ENCODE measurements at places on chromosomes 7 and 10.

GRCh38 chr7:96236198-96237039, 85.5 kb downstream of the SLC25A13 start:
- peak; percentile 64 for DNase-seq

DNA sequence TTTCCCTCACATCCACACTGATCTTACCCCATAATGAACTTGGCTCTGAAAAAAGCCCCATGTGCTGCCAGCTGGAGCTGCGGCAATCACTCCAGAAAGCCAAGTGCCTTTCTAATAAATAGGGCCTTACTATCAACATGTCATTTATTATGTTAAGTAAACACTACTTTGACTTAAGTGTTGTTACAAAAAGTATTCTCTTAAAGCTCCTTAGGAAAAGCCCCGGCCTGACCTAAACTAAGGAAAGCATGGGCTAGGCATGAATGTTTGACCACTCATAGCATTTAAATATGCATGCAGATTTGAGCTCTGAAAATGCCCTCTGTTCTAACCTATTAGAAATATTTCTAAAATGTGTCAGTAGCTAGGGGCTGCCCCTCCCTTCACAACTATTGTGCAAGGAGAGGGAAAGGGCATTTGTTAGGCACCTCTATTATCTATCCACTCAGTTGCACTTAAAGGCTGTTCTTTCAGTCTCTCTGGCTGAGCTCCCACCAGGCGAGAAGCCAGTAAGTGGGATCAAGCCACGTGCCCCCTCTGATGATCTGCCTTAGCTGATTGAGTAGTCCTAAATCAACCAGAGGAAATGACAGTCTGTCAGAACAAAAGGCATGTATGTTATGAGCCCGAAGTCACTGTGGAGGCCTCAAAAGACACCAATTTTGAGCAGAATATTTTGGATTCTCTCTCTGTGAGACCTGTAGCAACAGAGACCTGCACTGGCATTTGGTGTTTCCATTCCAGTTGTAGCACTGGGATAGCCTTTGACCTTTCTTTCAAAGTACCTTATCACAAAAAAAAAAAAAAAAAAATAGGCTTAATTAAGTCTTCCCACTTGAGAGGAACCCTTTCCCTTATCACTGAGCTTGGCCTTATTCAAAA, 77.1 kb downstream of the ITGB8 start:
- no peak for DNase-seq

GRCh38 chr7:51366930-51367613, 50.5 kb upstream of the COBL start:
- no peak for DNase-seq

DNA sequence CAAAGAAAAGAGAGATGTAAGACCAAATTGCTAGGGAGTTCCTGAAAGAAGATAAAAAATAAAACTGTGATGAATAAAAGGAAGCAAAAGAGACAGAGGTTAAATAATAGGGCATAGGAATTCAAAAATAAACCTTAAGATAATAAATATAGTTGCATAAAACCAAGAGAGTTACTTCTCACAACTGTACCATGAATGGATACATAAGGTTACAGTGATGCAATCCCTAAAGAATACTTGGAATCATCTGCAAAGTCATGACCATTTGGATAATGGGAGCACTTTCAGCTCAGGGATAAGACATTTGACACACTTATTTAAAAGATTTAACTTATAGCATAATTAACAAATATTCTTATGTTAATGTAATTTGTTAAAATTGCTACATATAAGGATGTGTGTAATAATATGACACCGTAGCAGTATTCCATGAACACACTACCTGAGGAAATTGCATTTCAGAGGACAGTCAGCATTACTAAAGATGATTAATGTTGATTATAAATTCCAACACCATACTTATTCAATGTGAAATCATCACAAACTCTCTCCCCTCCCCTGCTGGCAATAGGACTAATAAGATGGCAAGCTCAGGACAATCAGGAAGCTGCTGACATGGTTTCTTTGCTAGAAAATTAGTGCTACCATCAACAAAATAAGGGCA, 202.1 kb upstream of the AKR1E2 start:
- DNase-seq: no peak

- peak; percentile 24 for DNase-seq
These were observed at the start of gene KLF14 for GRCh38 chr7:130733931-130734814. Gene KLF14, minus strand, starts transcription at chr7:130734207. Its CDS starts 174 bp downstream, at chr7:130734033.

DNA sequence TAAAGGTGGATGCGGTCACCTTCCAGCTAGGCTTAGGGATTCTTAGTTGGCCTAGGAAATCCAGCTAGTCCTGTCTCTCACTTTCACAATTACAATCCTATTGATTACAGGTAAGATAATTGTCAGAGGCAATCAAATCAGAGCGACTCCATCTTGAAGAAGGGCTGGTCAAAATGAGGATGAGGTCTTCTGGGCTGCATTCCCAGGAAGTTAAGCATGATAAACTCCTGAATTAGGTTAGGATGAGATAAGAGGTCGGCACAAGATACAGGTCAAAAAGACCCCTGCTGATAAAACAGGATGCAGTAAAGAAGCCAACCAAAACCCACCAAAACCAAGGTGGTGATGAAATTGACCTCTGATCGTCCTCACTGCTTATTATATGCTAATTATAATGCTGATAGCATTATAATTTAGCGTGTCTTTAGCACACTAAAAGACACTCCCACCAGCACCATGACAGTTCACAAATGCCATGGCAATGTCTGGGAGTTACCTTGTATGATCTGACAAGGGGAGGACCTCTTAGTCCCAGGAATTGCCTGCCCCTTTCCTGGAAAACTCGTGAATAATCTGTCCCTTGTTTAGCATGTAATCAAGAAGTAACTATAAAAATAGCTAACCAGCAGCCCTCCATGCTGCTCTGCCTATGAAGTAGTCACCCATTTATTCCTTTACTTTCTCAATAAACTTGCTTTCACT, 237.6 kb downstream of the CCSER2 start:
- no peak for DNase-seq

DNA sequence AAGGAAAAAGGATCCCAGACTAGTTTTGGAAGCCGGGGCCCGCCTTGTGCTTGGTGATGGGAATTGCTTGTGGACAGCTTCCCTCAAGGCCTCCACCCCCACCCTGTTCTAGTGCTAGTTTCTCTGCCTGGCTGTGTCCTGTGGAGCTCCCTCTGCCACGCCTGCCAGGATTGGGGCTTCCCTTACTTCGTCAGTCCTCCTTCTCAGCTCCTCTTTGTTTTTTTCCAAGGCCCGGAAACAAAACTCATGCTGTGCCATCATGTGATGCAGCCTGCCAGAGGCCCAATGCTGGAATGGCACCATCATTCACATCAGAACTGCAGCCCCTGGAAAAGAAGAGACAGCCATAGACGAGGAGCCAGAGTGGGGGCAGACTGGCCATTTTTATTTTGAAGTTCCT, 11.2 kb downstream of the YKT6 start:
- DNase-seq: no peak

- no peak for DNase-seq
These were observed 219.5 kb upstream of the HPS1 start for GRCh38 chr10:98666276-98666675.

DNA sequence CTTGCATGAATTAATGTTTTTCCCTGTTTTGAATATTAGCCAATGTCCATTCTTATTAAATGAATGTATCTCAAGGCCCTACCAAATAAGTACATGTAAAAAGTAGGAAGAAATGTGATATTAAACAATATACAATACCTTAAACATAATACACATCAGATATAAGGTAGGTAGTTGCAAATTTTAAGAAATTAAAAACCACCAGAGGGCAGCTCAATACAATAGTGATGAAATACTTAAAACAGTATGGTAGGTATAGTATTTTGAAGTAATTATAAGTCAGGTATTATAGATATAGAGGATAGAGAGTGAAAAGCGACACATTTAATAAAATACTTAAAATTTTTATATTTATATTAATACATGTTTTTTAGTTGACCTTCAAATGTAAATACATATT, 43.6 kb upstream of the CDK14 start:
- DNase-seq: no peak

DNA sequence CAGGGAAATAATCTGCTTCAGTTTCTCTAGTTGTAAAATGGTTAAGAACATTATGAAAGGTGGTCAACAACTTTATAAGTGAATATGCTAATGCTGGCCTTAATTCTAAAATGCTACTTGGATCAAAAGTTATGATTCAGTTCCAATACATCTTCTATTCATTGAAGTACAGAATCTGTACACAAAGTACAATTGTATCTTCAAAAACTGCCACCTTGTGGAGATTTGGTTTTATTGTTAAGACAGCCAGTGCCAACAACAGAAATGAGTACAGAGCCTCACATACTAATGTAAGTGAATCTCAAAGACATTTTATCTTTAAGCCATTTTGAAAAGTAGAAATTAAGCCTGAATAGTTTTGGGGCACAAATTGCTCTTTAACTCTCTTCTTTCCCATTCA, 194.0 kb downstream of the CFTR start:
- no peak for DNase-seq

GRCh38 chr10:62815381-62816075, 638 bp downstream of the EGR2 start:
- peak; percentile 37 for DNase-seq

- DNase-seq: no peak
These were observed 68.0 kb downstream of the PTPRZ1 start for GRCh38 chr7:121940918-121941317.

- no peak for DNase-seq
These were observed 35.1 kb upstream of the SAMD8 start for GRCh38 chr10:75076348-75076747.

DNA sequence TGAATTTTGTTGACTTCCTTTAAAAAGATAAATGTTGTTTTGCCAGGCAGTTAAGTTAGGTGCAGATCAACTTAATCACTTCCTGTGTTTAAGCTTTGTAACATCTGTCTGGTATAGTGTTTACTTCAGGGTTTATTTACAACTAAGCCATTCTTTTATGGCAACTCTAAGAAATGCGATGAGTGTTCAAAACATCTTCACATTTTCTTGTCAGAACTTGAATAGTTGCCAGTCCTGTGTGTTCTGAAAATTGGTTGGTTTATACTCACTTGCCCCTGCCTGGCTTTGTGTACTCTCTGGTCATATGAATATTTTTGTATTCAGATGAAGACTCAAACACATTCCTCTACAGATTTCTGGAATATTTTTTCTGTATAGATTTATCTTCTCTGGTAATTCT, 327.2 kb downstream of the MDFIC start:
- no peak for DNase-seq

DNA sequence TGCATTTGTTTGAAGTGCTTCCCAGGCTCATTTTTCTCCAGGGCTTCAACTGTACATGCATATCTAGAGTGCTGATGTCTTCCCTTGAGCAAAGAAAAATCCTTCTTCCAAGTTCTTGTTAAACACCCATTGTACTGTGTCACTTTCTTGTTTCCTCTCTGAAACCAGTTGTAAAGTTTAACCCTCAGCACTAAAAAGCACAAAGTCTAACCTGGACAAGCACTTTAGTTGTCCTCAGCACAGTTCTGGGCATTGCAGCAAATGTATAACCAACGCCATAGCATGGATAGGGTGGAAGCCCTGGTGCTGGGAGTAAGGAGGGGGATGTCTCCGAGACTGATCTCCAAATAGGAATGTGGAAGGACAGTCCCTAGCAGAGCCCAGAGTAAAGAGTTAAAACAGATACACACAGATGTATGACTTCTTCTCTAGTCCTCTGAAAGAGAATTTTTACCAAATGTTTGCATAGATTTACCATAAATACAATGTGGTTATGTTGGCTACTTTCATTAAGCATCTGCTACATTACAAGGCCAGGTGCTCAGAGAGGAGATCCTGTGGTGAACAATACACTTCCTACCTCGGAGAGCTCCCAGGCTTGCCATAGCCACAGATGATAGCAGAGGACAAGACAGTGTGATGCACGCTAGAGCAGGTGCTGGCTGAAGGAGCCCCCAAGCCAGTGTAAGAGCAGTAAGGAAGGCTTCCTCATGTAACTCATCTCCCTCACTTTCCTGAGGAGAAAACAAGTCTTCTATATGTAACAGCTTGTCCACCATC, 57.0 kb downstream of the DNAJC12 start:
- no peak for DNase-seq

DNA sequence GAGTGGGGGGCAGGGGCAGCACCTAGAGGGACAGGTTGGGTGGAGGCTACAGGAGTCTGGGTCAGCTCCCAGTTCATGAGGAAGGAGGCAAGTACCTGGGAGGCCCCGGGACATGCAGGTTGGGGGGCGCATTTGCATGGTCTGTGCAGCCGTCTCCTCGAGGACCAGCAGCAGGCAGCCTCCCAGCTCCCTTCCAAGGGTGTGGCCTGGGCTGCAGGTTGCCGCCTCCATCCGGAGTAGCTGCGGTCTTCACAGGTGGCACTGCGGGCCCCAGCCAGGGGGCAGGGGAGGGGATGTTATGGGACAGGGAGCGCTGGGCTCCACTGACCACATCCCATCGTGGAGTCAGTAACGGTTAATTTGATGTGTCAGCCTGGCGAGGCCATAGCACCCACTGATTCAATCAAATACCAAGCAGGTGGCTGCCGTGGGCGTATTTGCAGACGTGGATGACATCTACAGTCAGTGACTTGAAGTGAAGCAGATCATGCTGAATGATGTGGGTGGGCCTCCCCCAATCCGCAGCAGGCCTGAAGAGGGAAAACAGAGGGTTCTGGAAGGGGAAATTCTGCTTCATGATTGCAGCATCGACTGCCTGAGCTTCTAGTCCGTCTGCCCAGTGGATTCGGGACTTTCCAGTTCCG, 81.6 kb downstream of the PRKAG2 start:
- DNase-seq: peak; percentile 53

DNA sequence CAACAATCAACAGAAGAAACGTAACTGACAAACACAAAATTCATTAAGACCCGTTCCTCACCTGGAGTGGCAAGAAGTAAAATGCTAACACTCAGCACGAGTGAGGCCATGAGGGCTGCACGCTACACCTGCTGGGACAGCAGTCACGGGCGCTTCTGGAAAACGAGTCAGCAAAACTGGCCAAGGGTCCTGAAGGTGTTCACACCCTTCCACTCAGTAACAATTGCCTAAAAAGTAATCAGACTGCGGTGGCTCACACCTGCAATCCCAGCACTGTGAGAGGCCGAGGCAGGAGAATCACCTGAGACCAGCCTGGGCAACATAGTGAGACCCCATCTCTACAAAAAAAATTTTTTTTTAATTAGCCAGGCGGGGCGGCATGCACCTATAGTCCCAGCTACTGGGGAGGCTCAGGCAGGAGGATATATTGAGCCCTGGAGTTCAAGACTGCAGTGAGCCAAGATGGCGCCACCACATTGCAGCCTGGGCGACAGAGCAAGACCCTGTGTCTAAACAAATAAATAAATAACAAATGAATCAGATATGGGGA, 199.1 kb downstream of the MAD1L1 start:
- peak; percentile 18 for DNase-seq
